T-cell (primary cell): ENCODE measurements at places on chromosomes 1 and 21.

DNA sequence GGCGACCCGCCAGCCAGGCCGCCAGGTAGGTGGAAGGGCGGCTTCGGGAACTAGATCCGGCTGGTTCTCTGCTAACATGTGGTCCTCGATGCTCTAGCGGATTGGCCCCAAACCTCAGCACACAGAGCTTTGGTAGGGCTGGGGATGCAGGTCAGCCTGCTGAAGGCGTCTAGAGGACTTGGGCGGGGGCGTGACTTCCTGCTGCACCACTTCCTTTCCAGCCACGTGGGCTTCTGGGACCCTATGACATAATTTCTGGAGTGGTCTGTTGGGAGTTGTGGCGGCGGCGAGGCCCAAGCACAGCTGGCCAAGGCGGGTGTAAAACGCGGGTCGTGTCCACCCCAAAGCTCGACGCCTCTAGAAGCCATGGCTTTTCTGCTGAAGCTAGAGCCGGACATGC lies 124.5 kb downstream of the ATF6 start:
- DNase-seq: no peak

DNA sequence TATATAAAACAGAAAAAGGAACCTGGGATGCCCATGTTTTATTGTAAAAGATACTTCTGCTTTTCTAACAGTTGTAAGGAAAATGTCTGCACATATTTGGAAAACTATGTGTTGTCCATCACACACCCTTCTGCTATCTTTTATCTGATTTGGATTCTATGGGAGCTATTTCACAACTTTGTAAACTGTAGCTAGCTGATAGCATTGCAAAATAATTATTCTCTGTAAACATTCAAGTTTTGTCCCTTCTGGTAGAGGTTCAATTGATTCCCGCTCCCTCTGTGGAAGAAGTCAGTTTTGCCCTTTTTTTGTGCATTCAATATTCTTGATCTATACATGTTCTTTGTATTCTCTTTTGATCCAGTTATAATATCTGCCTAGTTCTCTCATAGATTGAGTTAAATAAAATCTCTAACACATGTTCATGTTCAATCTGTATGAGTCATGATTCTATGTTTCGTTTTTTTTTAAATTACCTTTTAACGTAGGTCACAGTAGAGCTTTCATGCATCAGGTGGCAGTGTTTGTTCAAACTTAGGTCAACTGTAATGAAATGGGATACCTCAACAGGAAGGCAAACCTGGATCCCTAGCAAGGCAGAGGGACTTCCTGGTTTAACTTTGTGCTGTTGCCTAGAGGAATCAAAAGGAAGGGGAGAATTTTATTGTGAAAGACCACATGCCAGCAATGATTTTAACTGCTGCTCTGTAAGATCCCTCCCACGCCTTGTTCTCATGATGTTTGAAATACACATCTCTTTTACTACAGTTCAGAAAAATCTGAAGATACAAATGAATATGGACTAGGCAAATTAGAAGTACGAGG lies 26.0 kb upstream of the BCL9 start:
- no peak for DNase-seq

- DNase-seq: no peak
Observed at GRCh38 chr21:39728341-39728740, 16.6 kb upstream of the IGSF5 start.

DNA sequence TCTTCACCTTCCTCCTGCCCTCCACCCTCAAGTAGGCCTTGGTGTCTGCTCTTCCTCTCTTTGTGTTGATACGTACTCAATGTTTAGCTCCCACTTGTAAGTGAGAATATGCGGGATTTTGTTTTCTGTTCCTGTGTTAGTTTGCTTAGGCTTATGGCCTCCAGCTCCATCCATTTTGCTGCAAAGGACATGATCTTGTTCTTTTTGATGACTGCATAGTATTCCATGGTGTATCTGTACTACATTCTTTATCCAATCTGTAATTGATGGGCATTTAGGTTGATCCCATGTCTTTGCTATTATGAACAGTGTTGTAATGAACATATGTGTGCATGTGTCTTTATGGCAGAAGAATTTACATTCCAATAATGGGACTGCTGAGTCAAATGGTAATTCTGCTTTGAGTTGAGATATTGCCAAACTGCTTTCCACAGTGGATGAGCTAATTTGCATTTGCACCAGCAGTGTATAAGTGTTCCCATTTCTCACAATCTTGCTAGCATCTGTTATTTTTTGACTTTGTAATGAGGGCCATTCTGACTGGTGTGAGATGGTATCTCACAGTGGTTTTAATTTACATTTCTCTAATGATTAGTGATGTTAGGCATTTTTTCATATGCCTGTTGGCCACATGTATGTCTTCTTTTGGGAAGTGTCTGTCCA lies 272.7 kb downstream of the SDCCAG8 start:
- no peak for DNase-seq

DNA sequence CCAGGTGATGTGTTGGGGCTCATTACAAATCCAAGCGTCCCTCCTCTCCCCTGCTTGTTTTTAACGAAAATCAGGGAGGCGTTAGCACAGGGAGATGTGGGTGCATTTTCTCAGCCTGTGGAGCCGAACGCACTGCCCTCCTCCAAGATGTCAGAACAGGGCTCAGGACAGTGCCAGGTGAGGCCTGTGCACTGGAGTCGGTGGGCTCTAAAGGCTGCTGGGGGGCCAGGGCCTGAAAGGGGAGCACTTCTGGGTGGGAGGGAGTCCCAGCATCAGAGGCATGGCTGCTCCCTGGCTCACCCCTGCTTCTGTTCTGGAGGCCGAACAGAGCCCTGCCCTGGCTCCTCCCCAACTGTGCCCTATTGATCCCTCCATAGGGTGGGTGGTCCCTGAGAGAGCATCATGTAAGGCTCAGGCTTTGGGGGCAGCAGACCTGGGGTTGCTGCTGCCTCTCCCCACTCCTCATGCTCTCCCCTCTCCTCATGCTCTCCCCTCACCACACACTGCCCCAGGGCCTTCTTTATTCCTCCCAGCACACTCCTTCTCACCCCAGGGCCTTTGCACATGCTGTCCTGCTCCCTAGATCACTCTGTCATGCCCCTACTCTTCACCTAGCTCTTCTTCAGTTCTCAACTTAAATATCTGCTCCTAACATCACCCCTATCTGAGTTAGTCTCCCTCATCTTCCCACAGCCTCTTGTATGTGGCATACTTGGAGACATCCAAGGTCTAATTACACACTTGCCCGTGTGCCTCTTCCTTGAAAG lies 725.2 kb downstream of the PTPRU start:
- no peak for DNase-seq

DNA sequence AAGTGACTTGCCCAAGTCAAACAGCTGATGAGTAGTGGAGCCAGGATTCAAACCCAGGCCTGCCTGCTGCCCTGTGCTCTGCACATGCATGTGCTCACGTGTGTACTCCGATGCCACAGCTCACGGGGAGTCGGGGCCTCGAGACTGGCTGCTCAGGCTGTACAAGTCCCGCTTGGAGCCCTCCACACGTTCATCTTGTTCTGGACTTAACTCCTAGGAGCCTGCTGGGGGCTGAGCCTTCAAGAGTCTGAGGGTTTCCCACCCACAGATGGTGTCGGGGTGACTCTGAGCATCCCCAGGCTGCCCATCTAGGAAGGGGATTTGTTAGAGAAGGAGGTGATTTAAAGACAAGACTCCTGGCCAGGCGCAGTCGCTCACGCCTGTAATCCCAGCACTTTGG lies 35.7 kb upstream of the KDM4A start:
- no peak for DNase-seq

DNA sequence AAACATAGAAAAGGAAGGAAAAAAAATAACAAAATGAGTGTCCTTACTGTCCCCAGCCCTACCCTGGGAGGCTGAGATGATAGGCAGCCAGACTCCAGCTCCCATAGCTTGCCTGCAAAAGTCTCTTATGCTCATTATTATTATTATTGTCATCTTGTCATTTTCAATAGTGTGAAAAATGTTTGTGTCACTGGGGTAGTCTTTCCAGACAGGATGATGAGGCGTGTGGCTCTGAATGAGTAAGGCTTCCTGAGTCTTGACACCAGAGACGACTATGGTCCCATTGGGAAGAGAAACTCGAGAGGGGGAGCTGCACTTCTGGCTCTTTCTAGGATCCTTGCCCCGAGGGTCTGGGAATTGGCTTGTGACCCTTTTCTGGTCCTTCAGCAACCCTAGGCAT lies 1.1 kb upstream of the CYB561D1 start:
- DNase-seq: no peak

DNA sequence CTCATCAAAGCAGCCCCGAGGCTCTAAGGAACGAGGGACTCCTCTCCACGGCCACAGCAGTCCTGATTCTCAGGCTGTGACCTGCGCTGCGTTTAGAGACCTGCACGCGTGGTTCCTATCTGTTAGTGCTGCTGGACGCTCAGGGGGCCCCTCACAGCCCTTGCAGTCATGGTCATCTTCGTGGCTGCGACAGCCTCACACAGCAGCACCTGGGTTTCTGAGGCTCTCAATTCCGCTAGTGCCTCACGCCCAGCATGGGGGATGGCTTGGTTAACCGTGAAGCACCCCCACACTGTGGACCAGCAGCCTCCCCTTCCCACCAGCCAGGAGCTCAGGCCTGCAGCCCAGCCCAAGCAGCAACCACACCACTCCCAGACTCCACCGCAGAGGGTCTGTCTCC lies 7.8 kb downstream of the MORN1 start:
- DNase-seq: no peak

GRCh38 chr1:236425031-236425663 lies 31.1 kb downstream of the EDARADD start:
- no peak for DNase-seq

DNA sequence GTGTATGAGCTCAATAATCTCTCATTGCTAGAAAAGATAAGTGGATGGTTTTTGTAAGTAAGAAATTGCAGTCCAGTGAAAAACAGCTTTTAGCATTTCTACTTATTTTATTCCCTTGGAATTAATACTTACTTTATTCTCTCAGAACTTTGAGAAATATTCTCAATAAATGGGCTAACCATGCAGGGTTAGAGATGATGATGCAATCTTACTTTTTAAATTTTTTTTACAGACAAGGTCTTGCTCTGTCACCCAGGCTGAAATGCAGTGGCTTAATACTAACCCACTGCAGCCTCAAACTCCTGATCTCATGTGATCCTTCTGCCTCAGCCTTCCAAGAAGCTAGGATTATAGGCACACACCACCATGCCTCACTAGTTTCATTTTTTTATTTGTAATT lies 440.8 kb upstream of the ZP4 start:
- DNase-seq: no peak

DNA sequence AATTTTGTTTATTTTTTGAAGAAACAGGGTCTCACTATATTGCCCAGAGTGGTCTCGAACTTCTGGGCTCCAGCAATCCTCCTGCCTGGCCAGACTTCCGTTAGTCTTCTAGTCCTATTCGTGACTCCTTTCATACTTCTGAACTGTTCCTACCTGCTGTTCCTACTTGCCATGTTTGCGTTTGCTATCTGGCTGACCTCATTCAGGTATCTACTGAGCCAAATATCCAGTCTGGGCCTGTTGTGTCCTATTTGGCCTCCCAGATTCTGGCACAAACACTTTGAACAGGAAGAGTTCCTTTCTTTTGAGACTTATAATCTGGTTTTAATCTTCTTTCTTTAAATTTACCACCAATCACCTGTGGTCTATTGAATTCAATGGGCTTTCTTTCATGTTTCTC lies 6.9 kb upstream of the NR1I3 start:
- no peak for DNase-seq

DNA sequence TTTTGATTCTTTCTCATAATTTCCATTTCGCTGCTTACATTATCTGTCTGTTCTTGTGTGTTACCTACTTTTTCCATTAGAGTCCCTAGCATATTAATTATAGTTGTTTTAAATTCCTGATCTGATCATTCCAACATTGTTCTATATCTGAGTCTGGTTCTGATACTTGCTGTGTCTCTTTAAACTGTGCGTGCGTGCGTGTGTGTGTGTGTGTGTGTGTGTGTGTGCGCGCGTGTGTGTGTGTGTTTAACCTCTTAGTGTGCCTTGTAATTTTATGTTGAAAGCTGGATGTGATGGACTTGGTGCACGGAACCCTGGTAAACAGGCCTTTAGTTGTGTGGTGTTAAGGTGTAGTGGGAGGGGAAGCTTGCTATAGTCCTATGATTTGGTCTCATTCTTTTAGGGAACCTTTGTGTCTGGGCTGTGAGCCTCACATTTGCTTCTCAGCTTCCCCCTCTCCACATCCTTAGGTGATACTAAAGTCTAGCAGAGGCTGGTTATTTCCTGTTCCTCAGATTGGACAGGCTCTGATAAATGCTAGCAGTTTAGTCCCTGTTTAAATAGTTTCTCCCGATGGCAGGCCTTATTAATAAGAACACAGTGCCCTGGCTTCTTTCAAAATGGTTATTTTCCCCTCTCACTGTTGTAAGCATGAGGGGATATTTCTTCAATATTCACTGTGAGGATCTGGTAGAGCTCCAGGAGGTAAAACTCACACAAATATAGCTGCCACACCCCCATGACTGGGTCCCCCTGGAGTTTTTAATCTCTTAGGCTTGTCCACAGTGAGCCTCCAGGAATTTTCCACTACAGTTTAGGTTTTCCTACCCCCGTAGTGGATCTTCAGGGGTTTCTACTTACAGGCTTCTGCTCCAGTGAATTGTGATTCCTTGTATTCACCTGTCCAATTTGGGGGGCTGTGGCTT lies 118.3 kb downstream of the GALNT2 start:
- DNase-seq: no peak

DNA sequence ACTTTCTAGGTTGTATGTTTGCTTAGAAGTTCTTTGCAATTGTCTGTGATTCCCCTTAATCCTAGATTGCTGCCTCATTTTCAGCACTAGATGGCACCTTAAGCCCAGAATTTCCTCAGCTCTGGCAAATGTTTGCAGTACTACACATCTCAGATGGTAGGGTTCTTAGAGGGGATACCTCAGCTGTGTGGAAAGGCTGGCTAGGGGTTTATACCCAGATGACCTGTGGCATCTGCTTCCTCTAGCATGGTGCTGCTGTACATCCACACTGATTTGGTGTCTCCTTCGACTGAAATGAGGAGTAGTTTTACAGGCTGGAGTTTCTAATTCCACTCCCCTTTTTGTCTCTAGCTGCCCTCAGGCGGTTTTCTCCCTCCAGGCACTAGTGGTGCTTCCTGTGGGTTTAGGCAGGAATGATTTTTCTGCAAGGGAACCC lies 23.5 kb downstream of the ASB17 start:
- DNase-seq: no peak

- DNase-seq: no peak
Observed at GRCh38 chr1:85148524-85149250, 52.1 kb downstream of the SYDE2 start.

GRCh38 chr1:229420765-229421164 lies 13.1 kb downstream of the ACTA1 start:
- no peak for DNase-seq
